ENCODE measurements at places on chromosomes 12 and 14. TPM values are rescaled to one million over a fixed set of nuclear protein-coding genes. Genes with fewer than 3 reads are reported as not detected.

Gene CPNE6
- not detected for total RNA-seq

Gene OTUB2
- total RNA-seq: 2.2 TPM

Gene RASSF9
- total RNA-seq: 0.18 TPM

Gene ACSM4
- not detected for total RNA-seq

Gene CAPZA3
- not detected for total RNA-seq

Gene LMNTD1
- total RNA-seq: 4.3 TPM

Gene HOXC10
- not detected for total RNA-seq

Gene SYT10
- total RNA-seq: not detected

Gene PPP4R4
- 0.56 TPM for total RNA-seq

Gene RBM25
- 32.3 TPM for total RNA-seq

Gene OR6C1
- not detected for total RNA-seq

Gene PTGER2
- total RNA-seq: 24.7 TPM

Gene CCDC177
- not detected for total RNA-seq

Gene PSMD9
- total RNA-seq: 142 TPM

Gene SYNDIG1L
- total RNA-seq: not detected

Gene PTPN21
- 11.4 TPM for total RNA-seq

All from IMR-90 (cell line).